Activated T-cell treated with anti-CD3 and anti-CD28 coated beads, Interleukin-2, amount 50 U/mL, for 1 hour (primary cell): ENCODE measurements at places on chromosomes 4 and X.
A peak's percentile ranks its signal among the peaks of the same experiment; 100 is the strongest.

GRCh38 chr4:88457307-88458103, 586 bp downstream of the HERC5 start:
- DNase-seq, result no peak

DNA sequence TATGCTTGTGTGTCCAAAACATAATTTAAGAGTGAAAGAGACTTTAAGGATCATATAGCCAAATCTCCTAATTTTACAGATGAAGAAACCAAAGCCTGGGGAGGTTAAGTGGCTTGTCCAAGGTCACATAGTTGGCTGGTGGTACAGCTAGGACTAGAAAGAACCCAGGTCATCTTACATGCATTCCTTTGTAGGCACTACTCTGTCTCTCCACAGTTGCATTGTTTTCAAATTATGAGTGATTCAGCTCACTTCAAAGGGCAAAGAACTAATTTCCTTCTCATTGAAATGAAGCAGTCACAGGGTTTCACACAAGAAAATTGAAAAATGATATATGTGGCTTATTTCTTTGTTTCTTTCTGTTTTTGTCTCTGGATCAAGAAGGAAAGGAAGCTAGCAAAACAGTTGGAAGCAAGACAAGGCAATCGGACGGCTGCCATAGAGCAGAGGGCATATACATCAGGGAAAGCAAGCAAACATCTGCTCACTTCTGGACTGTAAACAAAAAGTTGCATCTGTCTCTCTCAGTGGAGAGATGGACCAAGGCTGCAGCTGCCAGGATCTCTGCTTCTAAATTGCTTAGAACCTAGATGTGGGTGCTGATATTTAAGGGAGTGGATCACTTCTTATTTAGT, 107.5 kb upstream of the AMOT start:
- DNase-seq, result no peak

- no peak for DNase-seq
These were observed 593.9 kb upstream of the PITX2 start for GRCh38 chr4:111216791-111217190.

DNA sequence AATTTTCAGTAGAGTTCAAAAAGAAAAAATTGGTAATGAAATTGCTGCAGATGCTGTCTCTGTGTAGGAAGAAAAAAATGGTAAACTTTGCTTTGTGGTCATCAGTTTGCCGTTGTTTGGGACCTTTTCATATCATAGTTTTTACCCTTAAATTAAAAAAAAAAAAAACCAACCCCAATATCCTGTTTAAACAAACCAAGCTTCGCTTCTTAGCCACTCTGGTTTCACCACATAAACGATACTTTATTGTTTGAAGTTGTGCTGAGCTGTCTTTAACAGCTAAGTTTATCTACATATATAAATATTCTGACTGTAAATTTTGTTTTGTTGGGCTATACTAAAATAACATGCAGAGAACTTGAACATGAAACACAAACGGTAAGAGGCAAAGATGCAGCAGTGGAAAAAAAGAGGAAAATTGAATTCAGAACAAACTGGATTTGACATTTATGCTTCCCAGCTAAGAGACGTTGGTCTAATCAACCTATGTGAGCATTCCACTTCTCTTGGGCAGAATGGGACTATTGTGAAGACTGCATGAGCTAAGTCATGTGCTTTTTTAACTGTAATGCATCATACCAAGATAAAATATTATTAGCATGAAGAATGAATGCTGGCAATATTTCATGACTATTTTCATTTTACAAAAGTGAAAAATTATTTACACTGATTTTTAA, 15.7 kb upstream of the H2AZ1 start:
- DNase-seq, result no peak

GRCh38 chr4:15547392-15547791, 77.7 kb downstream of the CC2D2A start:
- no peak for DNase-seq

GRCh38 chr4:141669501-141669900, 33.1 kb downstream of the IL15 start:
- DNase-seq, result no peak

GRCh38 chr4:22607382-22607781, 85.4 kb upstream of the GBA3 start:
- peak; percentile 25 for DNase-seq

DNA sequence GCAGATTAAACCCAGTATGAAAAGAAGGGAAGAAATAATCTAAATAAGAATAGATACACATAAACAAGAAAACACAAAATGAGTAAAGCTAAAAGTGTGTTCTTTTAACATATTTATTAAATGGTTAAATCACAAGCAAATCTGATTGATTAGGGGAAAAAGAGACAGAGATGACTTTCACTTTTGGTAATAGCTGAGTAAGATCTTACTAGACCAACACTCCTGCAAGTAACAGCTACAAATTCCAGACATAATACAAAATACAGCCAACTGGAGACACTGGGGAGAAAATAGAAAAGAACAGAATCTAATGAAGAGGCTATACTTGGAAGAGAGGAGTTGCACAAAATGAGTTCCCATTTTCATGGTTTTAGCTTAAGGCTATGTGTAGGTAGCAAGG, 33.5 kb downstream of the OR13H1 start:
- no peak for DNase-seq

DNA sequence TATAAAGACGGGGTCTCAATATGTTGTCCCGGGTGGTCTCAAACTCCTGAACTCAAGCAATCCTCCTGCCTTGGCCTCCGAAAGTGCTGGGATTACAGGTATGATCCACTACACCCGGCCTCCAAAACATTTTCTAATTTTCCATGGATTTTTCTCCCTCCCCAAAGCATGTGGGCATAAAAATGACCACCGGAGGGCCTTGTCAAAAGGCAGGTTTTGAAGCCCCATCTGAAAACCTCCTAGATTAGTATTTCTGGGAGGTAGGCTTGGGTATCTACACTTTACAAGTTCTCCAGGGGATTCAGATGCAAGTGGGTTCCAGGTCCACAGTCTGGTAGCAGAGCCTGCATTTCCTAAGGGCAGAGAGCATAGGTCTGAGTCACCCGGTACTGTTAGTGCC, 1.4 kb upstream of the GPR173 start:
- no peak for DNase-seq

DNA sequence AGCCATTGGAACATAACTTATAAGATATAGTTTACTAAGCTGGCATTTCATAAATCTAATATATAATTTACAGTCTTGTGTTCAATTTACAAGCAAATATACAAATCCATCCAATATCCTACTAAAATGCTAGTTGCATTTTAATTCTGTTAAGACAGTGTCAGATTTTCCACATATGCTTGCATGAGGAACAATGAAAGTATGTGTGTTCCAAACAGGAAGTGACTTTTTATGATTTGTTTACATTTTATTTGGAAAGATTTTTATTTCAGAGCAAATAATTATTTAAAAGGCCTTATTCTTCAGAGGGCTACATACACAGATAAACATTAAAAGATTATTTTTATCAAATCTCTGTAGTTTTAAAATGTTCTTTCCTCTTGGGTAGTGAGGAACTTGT, 130.1 kb downstream of the KLHL34 start:
- no peak for DNase-seq

GRCh38 chrX:12425496-12425895, 287.2 kb downstream of the FRMPD4 start:
- no peak for DNase-seq

GRCh38 chr4:147923854-147924253, 192.0 kb downstream of the ARHGAP10 start:
- DNase-seq, result no peak

DNA sequence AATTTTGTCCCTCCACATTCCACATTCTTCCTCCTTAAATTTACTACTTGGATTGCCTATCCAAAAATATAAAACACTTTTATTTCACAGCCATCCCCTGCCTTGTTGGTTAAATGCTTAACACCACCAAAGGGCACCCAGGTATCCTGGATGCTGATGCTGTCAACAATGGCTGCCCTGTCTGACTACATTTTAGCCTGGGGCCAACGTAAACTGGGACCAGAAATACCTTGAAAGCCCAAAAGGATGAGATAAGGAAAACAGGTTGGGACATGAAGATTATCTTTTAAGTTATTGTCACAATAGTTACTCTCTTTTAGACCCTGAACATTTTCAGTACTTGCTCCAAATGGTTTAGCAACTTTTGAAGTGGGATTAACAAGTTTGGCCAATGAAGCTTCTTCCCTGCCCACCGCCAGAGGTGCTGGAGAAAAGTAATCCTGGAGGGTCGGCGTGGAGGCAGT, 775 bp upstream of the YIPF6 start:
- no peak for DNase-seq

DNA sequence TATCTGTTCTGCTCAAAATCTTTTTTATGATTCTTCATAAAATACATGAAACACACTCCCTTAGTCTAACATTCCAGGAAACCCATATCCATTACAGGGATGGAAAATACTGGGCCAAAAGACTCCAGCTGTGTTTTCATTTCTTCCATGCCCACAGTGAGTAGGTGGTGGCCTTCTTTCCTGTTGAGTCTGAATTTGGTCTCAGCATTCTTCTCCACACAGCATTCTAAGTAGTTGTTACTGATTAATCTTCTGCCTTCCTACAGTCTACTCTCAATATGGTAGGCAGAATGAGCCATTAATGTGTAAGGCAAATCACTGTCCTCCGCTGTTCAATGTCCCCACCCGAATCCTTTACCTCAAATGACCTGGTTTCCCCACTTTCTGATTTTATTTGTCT, 370.6 kb upstream of the RPS6KA3 start:
- DNase-seq, result no peak

DNA sequence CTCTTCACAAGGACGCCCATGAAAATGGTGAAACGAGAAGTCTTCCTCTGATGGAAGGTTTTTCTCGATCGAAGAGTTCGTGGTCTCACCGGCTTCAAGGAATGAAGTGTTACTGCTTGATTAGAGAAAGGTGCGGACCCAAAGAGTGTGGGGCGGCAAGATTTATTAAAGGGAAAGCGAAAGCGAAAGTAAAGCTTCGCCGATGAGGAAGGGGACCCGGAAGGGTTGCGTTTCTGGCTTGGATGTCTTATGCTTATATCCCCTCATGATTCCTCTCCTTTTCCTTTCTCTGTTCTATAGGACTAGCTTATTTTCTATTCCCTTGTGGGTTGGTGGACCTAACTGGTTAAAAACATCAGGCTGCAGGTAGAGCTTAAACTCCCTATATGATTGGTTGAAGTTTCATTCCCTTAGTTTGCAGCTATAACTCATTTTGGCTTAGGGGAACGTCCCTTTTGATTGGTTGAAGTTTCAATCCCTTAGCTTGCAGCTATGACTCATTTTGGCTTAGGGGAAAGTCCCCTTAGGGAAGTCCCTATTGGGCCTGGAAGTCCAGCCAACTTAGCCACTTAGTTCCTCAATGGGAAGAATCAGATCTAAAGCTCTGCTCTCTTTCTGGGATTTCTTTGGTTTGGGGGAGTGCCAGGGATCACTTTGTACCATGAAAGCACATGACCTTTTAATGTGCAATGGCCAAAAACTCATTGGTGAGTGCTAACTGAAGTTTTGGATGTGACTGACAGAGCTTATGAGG, 1025.0 kb upstream of the PCDH10 start:
- DNase-seq, result no peak

GRCh38 chrX:50691820-50692219, 122.2 kb downstream of the SHROOM4 start:
- DNase-seq, result no peak

- DNase-seq, result no peak
These were observed 131.6 kb upstream of the EMCN start for GRCh38 chr4:100649417-100649816.

DNA sequence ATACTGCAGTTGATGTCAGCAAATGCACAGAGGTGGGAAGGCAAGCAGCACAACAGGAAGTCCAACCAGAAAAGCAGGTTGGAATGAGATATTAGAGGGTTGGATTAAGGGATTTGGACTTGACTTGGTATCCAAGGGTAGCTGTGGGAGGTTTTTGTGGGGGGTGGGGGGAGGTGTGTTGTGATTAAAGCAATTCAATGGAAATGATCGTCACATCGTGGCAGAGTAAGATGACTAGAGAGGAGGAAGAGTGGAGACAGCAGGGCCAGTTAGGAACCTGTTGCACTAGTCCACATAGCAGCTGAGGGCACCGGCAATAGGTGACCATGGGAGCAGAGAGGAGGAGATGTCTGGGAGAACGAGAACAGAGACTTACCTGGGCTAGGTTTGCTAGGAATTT, 2.4 kb downstream of the SLC25A43 start:
- no peak for DNase-seq

- DNase-seq, result no peak
These were observed 6.5 kb upstream of the STBD1 start for GRCh38 chr4:76300012-76300411.

DNA sequence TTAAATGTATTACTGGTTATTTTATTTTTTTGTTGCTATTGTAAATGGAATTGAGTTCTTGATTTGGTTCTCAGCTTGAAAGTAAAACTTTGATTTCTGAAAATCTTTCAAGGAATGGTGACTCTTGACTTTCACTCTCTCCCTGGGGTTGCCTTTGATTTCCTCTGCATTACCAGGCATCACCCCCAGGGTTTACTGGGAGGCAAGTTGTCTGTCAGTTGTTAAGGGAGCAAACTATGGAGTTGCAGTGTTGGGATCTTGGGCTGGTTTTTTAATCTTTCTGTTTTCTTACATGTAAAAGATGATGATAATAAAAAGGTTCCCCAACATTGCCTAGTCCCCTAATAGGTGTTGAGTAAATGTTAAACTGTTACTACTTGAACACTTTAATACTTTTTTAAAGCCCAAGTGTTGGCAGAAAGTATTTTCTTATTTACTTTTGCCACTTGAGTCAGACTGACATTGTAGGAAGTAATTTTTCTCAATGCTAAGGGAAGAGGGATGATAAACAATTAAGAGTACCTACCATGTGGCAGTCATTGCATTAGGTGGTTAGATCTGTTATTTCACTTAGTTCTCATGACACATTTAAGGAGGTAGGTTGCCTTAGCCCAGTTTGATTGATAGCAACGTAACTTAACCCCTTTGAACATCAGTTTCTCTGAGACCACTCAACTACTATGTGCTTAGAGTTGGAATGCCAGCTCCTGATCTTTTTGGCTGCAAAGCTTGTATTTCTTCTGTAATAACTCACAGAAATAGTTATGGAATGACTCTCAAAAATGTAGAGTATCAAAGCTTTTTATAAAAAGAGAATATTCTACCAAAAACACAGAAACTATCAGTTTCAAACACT, 67.1 kb downstream of the DCLK2 start:
- DNase-seq, result no peak

DNA sequence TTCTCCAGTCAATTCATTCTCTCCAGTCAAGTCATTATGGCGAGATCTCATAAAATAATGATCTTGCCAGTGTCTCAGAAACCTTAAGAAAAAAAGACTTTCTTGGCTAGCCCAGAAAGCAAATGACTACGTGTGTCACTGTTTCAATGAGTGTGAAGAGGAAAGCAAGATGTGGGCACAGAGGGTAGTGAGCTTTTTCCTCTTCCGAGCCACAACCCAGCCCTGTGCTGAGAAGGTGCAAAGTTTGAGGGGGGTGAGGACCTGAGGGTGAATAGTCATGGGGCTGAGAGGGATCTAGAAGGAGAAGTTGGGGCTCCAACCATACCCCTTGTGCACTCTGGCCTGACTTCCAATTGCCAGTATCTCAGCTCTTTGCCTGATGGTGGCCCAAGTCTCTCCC, 85.6 kb upstream of the EGFL6 start:
- no peak for DNase-seq

DNA sequence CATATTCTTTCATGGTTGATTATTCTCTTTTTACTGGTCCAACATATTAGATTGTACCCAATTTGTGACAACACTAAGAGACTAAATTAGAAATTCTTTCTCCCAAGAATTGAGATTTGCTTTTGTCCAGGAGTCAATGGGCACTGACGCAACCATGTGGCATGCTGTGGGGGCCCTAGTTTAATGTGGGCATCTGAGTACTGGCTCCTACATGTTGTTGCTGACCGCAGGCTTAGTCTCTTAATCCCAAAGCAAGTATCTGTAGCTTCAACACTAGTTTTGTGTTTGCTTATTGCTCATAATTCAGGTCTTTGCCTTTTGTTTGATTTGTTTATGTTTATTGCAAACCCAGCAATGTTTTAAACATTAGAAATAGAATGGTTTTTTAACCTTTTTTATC, 263.4 kb upstream of the NDST4 start:
- no peak for DNase-seq
